ENCODE measurements at places on chromosomes 12 and 14.

GRCh38 chr14:101849125-101849524 is 87.6 kb downstream of the PPP2R5C start:
- no peak for DNase-seq

DNA sequence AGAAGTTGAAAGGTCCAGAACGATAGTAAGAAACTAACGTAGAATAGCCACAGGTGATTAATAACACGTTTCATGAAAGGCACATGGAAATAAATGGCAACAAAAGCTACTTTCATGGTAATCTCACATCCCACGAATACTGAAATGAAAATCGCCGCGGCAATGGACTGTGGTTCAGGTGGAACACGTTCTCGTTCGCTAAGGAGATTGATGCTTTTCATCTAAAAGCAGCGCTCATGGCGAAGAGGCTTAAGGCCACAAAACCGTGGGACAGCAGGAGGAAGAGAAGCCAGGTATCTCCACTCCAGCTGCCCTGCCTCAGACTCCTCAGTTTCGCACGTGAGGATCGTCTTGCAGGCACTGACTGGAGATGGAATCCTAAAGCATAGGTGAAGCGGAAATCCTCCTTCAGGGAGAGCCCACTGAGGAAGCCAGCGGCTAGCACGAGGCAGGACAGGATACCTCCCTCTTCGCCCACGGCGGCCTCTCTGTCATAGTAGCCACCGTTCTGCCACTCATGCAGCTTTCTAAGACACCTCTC is 696 bp upstream of the GPHN start:
- no peak for DNase-seq

GRCh38 chr12:88909510-88909909 is 329.2 kb upstream of the KITLG start:
- DNase-seq = no peak

- no peak for DNase-seq
Measured at GRCh38 chr12:124398578-124399227, 103.8 kb downstream of the RFLNA start.

GRCh38 chr12:20868277-20868676 is 57.8 kb downstream of the SLCO1B3 start:
- DNase-seq = no peak

- DNase-seq = no peak
Measured at GRCh38 chr12:51536159-51536558, 54.9 kb upstream of the SCN8A start.

- DNase-seq = no peak
Measured at GRCh38 chr12:28987538-28988324, 161.3 kb upstream of the FAR2 start.

DNA sequence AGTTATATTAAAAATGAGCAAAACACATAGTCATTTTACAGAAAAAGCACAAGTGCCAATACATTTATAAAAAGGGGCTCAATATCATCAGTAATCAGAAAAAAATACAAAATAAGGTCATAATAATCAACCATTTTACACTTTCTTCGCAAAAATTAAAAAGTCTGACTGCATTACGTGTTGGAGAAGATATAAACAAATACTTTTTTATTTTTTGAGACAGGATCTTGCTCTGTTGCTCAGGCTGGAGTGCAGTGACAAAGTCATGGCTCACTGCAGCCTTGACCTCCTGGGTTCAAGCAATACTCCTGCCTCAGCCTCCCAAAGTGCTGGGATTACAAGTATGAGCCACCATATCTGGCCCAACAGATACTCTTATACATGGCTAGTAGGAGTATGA is 181.5 kb upstream of the DIO3 start:
- no peak for DNase-seq

DNA sequence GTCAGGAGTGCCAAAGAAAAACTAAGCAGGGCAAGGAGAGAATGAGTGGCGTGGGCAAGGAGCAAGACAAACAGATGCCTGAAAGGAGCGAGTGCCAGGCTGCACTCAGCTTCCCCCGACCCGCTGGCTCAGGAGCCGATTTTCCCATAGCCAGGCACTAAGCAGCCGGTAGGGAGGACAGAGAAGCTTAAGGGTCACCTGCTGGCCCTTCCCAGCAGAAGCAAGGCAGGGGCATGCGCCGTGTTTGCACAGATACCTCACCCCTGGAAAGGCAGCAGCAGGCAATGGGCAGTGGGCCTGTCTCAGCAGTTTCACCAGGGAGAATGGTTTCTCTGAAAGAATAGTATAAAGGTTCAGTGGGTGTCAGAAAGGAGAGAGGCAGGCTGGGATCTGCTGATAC is 104.9 kb upstream of the FKBP4 start:
- DNase-seq = no peak

GRCh38 chr12:121519227-121519626 is 61.6 kb downstream of the KDM2B start:
- DNase-seq = no peak

DNA sequence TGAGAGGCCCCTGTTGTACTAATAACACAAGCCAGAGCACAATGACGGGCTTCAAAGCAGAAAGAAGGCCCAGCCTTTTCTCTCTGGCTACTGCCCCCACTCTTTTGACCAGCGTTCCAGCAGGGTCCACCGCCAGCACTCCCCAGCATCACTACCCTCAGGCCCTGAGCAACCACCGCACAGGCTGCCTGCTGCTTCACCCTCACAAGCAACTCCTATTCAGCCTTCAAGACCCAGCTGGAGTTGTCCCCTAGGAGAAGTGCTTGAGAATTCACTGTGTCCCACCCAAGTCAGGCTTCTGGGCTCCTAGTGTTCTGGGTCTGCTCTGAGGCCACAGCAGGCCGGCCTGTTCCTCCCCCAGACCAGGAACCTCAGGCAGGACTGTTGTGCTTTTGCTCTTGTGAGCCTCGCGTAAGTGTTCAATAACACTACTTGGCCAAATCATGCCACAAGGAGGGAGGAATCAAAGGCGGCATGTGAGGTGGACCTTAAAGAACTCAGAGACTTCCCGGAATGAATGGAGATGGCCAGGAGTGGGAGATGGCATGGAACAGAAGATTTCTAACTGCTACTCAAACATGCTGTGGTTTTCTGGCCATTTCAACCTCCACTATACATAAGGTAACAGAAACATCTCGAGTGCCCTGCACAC is 83.3 kb upstream of the GPR68 start:
- DNase-seq = no peak

DNA sequence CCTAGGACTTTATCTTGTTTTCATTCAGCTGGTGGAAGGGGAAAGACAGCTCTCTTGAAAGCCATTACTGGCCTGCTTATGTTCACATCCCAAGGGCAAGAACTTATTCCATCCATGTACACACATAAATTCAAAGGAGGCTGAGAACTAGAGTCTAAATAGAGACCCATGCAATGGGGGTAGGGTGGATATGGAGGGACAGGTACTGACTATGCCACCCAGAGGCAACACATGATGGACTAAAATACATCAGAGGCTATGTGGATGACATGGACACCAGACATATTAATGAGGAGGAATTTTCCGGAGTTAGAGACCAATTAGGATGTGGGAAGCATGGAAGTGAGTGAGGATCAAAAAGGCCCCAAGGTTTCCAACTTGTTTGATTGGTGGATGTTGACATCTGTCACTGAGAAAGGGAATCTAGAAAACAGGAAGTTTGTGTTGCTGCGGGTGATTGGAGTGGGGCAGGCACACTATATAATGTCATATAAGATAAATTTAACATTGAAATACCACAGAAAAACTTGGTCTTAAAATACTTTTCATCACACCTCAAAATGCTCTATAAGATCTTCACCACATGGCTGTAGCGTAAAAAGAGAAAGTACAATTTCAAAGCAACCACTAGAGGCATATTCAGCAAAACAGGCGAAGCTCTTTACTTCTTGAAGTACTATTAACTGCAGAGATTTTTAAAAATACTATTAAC is 130.4 kb downstream of the GRIP1 start:
- no peak for DNase-seq

DNA sequence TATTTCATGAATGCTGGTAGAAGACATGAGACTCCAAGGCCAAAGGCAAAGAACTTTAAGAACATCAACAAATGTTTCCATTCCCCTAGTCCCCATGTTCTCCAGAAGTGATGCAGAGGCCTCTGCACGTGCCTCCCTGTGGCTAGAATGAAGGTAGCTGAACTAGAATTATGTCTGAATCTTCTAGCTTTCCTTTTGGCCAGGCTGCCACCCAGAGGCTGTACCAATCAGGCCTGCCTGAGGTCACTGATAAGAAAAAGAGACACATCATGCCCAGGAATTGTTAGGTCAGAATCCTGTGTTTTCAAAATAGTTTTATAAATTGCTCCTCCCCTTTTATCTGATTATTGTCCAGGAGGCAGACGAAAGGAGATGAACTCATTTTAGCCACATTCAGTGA is 188.0 kb upstream of the SLC16A7 start:
- no peak for DNase-seq

GRCh38 chr12:68481181-68481941 is 129.3 kb upstream of the RAP1B start:
- peak; percentile 86 for DNase-seq

- no peak for DNase-seq
Measured at GRCh38 chr14:50397390-50398188, 908 bp upstream of the CDKL1 start.

DNA sequence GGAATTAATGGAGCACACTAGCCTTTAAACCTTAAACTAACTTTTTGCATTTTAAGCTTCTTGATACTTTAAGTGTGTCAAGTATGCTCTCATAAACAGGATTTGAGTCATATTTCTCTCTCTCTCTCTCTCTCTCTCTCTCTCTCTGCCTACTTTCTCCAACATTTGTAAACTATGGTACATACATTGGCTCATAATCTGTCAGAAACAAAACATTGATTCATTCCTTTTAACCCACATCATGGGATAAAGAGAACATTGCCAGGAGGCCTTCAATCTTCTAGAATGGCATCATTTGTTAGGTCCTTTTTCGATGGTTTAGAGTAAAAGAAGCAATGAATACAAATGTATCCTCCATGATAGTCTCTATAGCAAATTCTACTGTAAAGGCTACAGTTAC is 81.6 kb upstream of the RERGL start:
- DNase-seq = no peak

DNA sequence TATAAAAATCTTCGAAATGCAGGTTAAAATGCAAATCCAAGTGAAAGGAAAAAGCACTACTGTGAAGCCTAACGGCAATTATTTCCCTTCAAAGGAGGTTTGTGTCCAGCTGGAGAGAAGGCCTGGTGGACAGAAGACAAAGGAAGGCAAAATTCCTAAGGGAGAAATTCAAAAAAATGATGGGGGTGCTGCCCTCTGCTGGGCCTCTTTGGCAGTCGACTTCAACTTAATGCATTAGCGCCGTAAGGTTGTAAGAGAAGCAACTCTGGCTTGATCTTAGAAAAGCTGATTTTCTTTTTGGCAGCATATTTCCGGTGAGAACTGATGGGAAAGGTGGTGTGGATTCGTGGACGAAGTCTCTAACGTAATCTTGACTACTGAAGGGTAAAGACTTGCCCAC is 34.3 kb upstream of the CHFR start:
- no peak for DNase-seq

DNA sequence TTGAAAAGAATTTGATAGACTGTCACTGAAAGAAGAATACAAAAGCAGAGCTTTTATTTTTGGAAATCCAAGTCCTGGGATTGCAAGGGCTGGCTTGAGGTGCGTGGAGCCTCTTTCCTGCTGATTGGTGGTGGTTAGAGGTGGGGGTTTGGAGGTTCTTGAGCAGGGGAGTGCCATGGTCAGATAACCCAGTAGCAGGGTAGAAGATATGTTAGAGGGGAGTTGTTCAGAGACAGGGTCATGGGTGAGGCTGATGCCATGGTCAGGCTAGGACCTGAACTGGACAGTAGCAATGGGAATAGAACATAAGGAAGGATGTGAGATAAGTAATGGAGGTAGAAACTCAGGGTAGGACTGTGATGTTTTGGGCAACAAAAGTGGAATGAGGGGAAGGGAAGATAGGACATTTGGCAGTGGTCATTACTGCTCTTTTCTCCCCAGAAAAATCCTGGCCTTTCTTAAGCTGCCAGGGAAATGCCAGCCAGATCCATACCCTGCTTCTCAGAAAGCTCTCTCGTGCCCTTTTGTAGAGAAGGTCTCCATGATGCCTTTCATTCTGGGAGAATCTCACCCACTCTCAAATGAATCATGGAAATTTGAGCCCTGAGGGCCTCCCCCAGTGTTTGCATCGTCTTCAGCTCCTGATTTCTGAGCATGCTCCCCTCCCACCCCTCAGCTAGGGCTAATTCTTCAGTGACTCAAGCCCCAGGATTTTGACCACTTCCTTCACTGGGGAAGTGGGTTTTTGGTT is 9.5 kb downstream of the EMP1 start:
- DNase-seq = peak; percentile 31

GRCh38 chr14:99681101-99681831 is 2.8 kb upstream of the CYP46A1 start:
- DNase-seq = no peak

- no peak for DNase-seq
Measured at GRCh38 chr12:103369929-103370328, 125.8 kb downstream of the C12orf42 start.

GRCh38 chr14:95126906-95127530 is 30.3 kb downstream of the DICER1 start:
- no peak for DNase-seq

- DNase-seq = no peak
Measured at GRCh38 chr14:79568594-79568993, 642.7 kb downstream of the DIO2 start.

GRCh38 chr14:33909380-33910084 is 41.3 kb downstream of the EGLN3 start:
- no peak for DNase-seq

- DNase-seq = no peak
Measured at GRCh38 chr12:76201316-76201715, 116.8 kb upstream of the NAP1L1 start.

DNA sequence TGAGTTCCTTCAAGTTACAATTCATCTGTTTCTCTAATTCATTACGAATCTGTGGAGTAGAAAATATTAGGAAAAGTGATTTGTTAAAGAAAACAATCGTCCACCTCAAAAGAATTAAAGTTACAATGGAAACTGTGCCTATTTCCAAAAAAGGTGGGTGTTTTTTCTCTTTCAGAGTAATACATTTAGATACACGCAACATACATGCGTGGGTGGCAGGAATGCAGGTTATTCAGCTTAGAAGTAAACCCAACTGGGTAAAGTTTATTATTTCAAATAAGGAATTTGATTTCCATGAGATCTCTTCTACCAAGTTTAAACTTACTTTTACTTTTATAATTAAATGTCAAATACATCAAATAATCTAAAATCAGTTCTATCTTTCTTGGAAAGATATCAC is 52.2 kb downstream of the SSH1 start:
- no peak for DNase-seq

- DNase-seq = no peak
Measured at GRCh38 chr14:96481731-96482314, 20.4 kb upstream of the PAPOLA start.

GRCh38 chr14:93537951-93538350 is 107.2 kb downstream of the UNC79 start:
- no peak for DNase-seq

- peak; percentile 24 for DNase-seq
Measured at GRCh38 chr14:64598404-64598803, 48.6 kb downstream of the PPP1R36 start.

DNA sequence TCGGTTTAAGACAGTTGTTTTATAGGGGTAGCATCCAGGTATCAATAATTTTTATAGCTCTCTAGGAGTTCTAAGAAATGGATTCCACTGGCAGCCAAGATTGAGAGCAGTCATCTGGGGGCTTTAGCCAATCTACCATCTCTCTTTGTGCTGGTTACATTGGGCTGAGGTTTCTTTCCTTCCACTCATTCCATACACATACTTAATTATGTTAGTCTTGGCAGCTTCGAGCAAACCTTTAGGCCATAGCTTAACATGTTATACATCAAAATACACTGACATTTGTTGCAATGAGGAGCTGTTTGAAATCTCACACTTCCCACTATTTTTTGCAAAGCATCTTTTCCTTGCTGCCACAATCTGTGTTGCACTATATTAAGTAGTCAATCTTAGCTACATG is 63.1 kb downstream of the ARMH4 start:
- no peak for DNase-seq

Measured in activated CD4-positive, alpha-beta T cell treated with anti-CD3 and anti-CD28 coated beads, Interleukin-2, amount 50 U/mL, for 16 hours (primary cell).